Stimulated activated CD4-positive, alpha-beta T cell treated with anti-CD3 and anti-CD28 coated beads, Interleukin-2, amount 100 ng/mL, for 24 hours (primary cell): ENCODE measurements at places on chromosomes 13 and 19.

- DNase-seq = no peak
These were observed 1116.2 kb downstream of the OLFM4 start for GRCh38 chr13:54144828-54145227.

- DNase-seq = no peak
These were observed 379.2 kb upstream of the MIR17HG start for GRCh38 chr13:90968166-90968904.

GRCh38 chr13:51191743-51192142 lies 30.5 kb upstream of the FAM124A start:
- no peak for DNase-seq

- DNase-seq = peak; percentile 56
These were observed 3.5 kb downstream of the KLF2 start for GRCh38 chr19:16327911-16328823.

DNA sequence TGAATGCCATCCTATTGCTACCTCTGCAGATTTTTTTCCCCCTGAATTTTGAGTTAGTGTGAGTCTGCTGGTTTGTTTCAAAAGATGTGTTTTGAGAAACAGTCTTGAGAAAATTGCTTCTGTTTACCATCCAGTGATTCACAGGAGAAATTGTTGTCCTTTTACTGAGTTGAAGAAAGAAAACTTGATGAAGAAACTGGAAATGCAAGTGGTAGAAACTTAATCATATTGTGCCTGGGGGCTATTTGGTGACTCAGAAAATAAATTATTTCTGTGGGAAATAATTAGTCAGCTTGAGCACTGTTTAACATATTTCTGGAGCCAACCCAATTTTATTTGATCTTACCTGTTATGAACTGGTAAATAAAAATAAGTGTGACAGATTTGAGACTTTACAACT lies 35.4 kb downstream of the PAN3 start:
- no peak for DNase-seq
